ENCODE measurements at places on chromosomes 5 and 9.

DNA sequence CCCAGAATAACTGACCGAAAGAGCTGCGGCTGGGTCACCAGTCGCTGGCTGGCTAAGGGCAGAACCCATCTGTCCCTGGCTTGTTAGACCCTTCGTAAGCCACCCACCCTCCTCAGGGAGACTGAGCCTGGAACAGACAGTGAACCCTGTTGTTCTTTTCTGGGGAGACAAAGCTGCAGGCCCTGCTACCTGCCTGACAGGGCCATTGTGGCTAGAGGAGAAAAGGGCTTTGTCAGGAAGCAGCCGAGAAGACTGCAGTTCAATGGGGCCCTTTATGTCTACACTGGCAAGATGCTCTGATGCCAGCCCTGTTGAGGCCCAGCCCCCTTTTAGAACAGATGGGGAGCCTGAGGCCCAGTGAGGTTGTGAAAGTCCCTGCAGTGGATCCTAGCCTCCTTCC lies 3.7 kb upstream of the NIPAL4 start:
- no peak for DNase-seq

DNA sequence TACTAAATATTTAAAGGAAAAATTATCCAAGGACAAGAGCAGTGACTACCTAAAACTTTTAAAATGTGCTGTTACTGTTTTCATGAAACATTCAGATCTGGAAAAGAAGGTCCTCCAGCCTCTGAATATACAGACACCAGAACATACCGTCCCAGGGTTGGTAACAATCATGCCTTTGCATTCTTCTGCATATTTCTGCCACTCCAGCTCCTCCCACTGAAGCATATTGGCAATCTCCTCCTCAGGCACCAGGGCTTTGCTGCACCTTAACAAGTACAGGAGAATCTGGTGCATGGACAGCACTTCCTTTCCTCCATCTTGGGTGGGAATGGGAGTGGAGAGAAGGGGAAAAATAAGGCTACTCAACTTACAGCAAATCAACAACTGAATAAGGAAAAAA lies 60.0 kb downstream of the DROSHA start:
- DNase-seq, result no peak

DNA sequence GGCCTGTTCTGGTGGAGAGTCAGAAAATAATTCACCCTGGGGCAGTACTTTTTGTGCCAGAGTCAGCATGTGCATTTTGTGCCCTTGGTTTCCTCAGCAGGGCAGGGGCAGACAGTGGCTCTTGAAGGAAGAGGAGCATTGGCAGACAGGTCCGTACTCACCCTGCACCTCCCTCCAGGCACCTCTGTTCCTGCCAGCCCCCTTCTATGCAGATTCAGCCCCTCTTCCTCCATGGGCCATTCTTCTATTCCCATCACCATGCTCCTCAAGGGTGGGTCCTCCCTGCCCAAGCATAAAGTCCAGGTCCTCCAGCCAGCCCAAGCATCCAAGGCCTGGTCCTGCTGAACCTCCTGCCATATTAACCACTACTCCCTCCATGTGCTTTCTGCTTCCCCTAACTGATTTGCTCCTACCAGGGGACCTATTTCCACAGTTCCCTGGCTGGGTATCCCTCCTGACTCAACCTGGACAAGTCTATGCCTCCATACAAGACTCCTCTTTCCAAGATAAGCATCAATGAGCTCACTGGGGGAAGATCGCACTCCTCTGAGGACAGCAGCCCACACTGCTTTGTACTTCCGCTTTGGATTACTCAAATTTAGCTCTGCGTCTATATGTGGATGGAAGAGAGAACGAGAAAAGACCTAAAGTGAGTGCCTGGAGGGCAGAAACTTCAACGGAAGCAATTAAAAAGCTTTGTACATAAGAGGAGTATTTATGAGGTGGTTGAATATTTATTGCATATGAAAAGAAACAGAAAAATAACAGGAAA lies 9.3 kb upstream of the ACSL6 start:
- no peak for DNase-seq

- no peak for DNase-seq
Observed at GRCh38 chr9:112493393-112494137, 6.9 kb downstream of the KIAA1958 start.

GRCh38 chr5:83487155-83487554 lies 15.6 kb downstream of the VCAN start:
- DNase-seq, result no peak

DNA sequence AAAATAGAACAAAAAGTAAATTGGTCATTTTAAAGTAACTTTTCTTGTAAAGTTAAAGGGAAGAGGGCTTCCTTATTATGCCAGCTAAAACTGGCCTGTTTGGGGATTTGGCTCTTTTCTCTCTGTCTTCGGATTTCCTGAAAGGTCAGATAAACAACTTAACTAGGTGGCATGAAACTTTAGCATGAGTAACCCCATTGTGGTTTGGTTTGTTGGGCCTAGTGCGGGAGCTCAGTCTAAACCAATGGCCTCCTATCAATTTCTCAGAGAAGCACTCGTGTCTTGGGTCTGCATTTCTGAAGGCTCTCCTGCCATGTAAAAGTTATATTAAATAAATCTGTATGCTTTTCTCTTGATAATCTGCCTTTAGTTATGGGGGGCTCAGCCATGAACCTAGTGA lies 48.5 kb upstream of the ANKH start:
- DNase-seq, result no peak

GRCh38 chr9:4555236-4555635 lies 65.0 kb downstream of the SLC1A1 start:
- DNase-seq, result peak; percentile 75

DNA sequence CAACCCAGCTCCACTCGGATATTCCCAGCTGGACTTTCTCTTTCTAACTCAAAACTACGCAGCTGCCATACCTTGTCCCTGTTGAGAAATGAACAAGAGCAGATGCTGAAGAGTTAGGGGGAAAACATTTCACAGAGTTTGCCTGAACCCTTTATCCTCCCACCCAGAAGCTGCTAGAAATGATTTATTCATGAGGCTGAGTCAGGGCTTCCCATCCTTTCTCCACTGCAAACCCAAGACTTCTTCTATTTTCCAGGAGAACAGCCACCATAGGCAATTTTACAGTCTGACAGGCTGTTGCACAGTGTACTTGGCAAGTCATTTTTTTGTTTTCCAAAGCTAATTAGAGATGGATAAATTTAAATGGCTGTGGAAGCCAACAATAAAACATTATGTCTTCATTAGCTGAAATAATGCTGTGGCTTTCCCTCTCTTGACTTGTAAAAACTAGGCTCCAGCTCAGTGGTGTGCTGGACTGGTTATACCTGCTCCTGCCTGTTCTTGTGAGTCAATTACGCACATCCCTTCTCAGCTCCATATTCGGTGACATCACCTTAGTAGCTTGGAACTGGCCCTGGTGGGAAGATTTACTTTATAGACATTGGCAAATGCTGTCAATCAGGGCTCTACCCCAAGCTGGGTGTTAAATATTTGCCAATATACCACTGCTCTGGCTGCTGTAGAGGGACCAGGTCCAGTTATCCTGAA lies 71.9 kb downstream of the KIF4B start:
- no peak for DNase-seq

GRCh38 chr9:15944341-15944740 lies 391.5 kb downstream of the CCDC171 start:
- DNase-seq, result no peak

GRCh38 chr5:143045062-143045461 lies 274.9 kb downstream of the ARHGAP26 start:
- no peak for DNase-seq

DNA sequence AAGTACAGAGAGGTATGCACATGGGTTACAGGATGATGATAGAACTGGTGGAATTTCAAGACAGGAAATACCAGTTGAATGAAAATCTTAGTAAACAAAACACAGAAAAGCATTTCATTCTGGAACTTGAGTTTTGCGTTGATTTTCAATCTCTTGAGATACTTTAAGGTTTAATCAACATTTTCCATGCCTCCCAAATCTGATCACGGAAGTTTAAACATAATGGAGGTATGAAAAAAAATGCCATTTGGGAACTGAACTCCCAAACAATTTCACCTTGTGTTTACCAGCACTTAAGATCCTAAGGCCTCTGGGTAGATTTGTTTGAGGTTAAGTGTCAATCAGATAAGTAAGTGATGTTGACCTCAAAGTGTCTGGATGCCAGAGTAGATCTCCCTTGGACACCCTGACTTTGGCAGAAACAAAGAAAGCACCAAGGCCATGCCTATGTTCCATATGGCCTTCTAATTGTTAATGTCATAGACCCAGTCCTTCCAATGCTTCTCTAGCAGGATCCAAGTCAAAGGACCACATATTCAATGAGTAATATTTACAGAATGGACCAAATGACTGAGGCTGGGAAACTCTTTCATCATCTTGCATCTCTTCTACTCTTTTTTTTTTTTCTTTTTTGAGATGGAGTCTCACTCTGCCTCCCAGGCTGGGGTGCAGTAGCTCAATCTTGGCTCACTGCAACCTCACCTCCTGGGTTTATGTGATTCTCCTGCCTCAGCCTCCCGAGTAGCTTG lies 216.9 kb downstream of the ARRDC3 start:
- DNase-seq, result no peak

DNA sequence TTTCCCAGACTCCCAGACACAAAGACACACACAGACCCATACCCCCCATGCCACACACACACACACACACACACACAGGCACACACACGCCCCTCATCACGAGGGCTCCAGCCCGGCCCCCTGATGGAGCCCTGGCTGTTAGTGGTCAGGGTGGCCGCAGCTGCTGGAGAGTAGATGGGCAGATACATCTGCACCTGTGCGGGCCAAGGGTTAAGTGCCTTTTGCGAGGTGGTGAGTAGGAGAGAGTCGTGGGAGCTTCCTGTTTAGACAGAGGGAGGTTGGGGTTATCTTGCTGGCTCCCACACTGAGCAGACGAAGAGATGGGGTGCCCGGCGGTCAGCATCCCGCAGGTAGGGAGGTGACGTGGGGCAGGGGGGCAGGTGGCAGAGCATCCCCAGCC lies 8.2 kb downstream of the PRRX2 start:
- no peak for DNase-seq

- peak; percentile 94 for DNase-seq
Observed at GRCh38 chr5:136330353-136331038, 34.8 kb downstream of the TRPC7 start.

DNA sequence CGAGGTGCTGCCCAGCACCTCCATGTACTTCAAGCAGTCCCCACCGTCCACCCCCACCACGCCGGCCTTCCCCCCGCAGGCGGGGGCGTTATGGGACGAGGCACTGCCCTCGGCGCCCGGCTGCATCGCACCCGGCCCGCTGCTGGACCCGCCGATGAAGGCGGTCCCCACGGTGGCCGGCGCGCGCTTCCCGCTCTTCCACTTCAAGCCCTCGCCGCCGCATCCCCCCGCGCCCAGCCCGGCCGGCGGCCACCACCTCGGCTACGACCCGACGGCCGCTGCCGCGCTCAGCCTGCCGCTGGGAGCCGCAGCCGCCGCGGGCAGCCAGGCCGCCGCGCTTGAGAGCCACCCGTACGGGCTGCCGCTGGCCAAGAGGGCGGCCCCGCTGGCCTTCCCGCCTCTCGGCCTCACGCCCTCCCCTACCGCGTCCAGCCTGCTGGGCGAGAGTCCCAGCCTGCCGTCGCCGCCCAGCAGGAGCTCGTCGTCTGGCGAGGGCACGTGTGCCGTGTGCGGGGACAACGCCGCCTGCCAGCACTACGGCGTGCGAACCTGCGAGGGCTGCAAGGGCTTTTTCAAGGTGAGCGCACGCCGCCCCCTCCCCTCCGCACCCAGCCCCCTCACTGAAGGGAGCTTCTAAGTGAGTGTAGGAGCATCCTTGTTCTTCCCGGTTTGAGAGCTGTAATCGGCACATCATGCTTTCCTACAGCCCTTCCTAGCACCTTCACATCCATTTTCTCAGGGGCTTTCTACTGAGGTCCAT lies 6.9 kb downstream of the NR4A3 start:
- no peak for DNase-seq

DNA sequence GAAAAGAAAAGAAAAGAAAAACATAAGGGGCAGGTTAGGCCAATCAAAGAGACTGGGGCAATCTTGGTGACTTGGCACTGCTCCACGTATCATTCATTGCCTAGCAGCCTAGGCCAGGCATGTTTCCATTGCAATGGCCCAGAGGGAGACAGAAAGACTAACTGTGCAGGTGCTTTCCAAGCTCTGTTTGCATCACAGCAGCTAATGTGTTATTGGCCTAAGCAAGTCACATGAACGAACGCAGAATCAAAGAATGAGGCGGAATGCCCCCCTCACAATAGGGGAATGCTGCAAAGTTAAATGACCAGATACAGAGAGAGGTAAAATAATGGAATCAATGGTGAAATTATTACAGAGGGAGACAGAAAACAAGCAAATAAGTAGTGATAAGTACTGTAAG lies 11.1 kb upstream of the VPS13A start:
- DNase-seq, result no peak

DNA sequence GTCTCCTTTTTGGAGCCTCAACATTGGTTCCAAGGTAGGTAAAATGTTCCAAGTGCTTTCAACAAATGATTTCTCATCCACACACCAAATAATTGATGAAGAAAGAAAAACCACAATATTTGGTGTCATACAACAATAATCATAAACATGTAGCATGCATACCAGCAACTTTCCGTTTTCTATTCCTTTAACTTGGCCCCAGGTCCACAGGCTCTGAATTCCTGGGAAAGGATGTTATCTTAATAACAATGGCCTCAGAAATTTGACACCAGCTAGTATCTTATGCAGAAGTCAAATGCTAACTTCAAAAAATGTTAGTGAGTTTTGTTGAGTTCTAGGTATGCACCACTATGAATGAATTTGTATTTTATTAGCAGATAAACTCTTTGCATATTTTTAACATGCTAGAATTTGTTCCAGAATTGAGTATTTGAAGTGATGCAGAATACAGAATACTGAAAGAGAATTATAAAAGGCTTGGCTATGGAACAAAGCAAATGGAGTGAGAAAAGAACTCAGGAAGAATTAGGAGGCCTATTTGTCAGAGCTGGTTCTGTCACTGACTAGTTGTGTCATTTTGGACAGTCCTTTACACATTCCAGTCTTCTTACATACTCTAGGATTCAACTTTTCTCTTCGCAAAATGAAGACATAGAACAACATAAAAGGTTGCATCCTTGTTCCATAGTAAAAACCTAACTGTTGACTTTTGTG lies 435.3 kb upstream of the TNC start:
- DNase-seq, result no peak

DNA sequence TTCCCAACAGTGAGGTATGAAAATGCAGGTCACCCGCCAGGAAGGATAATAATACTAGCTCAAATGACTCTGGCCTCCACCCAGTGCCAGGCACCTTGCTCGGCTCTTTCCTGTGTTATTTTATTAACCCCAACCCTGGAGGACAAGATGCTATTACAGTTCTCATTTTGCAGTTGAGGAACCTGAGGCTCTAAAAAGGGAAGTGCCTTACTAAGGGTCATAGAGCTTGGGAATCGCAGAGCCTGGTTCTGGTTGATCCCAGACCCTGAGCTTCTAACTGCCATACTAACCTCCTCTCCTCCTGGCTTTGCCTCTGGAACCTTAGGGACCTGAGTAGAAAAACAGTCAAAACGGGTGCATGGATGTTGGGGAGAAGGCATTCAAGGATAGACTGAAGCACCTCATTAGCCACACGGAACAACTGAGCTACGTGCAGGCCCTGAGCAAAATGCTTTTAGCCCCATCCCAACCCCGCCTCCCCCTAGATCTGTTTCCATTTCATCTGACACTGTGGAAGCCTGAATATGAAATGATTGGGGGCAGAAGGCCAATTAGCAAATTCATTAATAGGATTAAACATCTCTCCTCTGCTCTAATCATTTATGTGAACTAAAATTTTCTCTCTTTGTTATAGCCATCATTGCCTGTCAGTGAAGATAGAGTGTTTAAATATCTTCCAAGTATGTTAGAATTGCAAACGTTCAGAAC lies 7.9 kb downstream of the KCNIP1 start:
- no peak for DNase-seq

All from NCI-H345 (cell line).